Stimulated activated naive CD8-positive, alpha-beta T cell treated with anti-CD3 and anti-CD28 coated beads, Interleukin-15, Interleukin-2, amounts not matched to agents 100 U/mL and 50 U/mL, for 24 hours (primary cell): ENCODE measurements at places on chromosomes 3 and 15.

GRCh38 chr3:16546186-16547010 lies 32.9 kb upstream of the RFTN1 start:
- no peak for DNase-seq

GRCh38 chr15:58146211-58146610 lies 8.0 kb downstream of the AQP9 start:
- DNase-seq = no peak

GRCh38 chr3:64687781-64688604 lies at the start of gene ADAMTS9:
TSS of gene ADAMTS9 (minus strand) at chr3:64688000. CDS start at chr3:64687657, 343 bp downstream.
- DNase-seq = no peak

DNA sequence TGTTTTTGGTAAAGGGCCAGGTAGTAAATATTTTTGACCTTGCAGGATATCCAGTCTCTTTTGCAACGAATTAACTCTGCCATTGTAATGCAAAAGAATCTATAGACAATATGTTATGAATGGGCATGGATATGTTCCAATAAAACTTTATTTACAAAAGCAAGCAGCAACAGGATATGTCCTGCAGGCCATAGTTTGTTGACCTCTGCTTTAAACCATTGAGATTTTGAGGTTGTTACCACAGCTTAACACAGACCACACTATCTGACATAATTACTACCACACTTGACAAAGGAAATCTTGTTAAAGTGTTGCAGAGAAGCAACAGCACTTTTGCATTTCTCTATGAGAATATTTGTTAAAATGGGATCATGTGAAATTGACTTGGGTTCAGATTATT lies 349.3 kb downstream of the ERC2 start:
- DNase-seq = no peak

DNA sequence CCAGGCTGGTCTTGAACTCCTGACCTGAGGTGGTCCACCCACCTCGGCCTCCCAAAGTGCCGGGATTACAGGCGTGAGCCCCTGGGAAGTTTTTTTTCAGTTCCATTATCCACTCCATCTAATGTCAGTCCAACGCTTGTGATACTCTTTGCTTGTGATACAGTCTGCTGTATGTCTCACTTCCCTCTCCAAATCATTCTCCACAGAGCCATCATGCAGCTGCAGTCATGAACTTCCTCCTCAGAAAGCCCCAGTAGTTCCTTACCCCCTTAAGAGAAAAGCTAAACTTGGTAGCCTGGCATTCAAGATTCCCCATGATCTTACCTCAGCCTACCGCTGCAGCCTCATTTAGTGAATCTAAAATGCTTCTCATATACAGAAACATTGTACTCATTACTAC lies 2.3 kb downstream of the ARPC4 start:
- DNase-seq = no peak

DNA sequence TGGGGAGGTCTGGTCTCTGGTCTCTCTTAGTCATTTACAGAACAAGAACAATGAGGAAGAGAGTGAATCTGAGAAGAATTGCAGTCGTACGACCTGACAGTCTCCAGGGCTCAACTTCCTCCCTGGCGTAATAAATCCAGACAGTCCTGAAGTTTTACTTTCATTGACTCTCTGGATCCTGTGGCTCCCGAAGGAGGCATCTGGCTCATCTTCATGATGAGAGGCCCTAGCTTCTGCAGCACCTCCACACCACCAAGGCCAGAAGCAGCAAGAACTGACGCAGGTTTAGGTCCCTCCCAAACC lies 11.8 kb upstream of the CYFIP1 start:
- no peak for DNase-seq

GRCh38 chr15:71189718-71190117 lies 74.4 kb downstream of the THSD4 start:
- DNase-seq = no peak

GRCh38 chr15:80789796-80790195 lies 10.6 kb downstream of the CEMIP start:
- no peak for DNase-seq

DNA sequence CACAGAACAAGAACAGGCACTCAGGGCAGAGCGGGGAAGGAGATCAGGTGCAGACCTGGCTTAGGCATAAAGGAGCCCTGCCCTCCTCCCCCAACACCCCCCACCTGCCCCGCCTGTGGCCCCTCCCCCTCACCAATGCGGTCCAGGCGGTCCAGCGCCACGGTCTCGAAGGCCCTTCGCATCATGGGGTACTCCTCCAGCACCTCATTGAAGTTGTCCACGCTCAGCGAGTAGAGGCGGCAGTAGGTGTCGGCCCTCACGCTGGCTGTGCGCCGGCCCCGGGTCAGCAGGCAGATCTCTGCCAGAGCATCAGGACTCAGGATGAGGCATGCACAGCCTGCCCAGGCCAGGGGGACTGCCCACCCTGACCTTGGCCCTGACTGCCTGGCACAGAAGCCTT lies 44.8 kb downstream of the HCN4 start:
- DNase-seq = no peak

DNA sequence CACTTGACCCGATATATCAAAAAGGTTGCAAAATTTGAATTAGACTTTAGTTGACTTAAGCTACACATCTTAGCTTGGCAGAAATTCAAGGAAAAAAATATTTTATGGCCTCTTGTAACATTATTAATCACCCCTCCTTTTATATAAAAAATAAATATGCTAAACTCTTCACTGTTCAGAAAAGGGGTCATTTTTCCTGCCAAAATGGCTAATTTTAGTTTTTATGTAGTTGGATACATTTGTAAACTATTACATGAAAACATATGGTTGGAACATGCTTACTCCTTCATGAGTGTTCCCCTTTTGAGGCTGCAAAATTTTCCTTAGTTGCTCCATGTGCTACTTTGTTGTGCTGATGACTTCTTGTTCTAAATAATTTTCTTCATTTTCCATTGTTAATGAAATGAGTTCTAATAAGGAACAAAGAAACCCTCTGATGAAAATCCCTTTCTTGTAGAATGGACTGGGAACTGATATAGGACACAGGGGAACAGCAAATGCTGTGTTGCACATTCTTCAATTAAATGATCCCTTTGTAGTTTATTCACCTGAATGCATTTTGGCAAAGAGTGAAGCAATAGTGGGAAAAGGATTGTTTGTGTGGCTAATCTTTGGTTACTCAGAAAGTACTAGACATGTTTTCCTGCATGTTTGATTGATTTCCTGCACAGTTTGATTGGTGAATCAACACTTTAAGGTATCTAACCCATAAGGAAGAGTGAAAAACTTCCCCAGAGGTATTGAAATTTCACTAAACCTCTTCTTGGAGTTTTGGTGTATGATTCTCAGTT lies 349.3 kb downstream of the TIGIT start:
- no peak for DNase-seq

- no peak for DNase-seq
These were observed 27.7 kb upstream of the SLC4A7 start for GRCh38 chr3:27511724-27512422.

DNA sequence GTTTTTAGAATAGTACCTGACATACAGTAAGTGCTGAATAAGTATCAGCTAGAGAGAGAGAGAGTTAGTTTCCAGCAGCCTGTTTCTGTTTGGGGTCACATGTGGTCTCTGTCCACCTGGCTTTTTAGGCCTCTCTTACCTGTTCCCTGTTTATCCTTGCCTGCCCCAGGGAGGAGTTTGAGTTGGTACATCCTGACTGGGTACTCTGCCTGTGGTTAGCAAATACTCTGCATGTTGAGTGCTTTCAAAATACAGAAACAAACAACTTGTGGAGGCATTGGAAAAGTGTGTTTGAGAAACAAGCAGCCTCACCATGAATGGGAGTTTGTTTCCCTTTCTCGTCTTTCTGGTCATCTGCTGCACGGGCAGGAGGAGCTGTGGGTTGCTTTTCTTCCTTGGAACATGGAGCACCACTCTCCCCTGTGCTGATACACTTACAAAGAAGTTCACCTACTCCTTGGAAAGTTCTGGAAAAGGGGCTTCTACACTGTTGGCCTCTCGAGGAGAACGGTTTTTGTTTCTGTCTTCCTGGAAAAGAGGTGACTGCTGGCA lies 166.1 kb downstream of the PGPEP1L start:
- DNase-seq = no peak

- DNase-seq = no peak
These were observed 716.8 kb upstream of the BCHE start for GRCh38 chr3:166554023-166554422.

- DNase-seq = peak; percentile 16
These were observed 148.9 kb upstream of the GBE1 start for GRCh38 chr3:81910244-81910852.

- no peak for DNase-seq
These were observed 129.3 kb downstream of the EEFSEC start for GRCh38 chr3:128282380-128283196.

DNA sequence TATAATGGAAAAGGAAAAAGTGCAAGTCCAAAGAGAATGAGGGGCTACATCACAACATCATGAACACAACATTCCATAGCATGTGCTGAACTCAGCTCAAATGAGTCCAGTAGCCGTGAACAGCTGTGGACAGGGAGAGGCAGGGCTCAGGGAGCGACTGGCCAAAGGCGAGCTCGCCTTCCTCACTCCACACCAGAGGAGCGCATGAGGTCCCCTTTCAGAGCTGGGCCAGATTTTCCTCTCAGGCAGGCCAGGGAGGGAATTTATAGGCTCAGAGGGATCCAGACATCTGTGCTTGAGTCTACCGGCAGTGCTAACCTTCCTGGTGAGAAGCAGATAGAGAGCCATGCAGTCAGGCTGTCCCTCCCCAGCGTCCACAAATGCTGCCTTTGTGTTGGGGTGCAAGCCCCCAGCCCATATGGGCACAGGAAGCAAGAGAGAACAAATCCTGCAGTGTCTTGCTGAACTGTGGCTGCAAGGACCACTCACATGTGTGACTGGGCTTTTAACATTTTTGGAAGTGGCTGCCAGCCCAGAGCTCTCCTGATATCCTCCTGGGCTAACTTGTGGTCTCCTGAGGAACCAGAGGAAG lies 32.5 kb downstream of the ARHGEF3 start:
- DNase-seq = no peak

DNA sequence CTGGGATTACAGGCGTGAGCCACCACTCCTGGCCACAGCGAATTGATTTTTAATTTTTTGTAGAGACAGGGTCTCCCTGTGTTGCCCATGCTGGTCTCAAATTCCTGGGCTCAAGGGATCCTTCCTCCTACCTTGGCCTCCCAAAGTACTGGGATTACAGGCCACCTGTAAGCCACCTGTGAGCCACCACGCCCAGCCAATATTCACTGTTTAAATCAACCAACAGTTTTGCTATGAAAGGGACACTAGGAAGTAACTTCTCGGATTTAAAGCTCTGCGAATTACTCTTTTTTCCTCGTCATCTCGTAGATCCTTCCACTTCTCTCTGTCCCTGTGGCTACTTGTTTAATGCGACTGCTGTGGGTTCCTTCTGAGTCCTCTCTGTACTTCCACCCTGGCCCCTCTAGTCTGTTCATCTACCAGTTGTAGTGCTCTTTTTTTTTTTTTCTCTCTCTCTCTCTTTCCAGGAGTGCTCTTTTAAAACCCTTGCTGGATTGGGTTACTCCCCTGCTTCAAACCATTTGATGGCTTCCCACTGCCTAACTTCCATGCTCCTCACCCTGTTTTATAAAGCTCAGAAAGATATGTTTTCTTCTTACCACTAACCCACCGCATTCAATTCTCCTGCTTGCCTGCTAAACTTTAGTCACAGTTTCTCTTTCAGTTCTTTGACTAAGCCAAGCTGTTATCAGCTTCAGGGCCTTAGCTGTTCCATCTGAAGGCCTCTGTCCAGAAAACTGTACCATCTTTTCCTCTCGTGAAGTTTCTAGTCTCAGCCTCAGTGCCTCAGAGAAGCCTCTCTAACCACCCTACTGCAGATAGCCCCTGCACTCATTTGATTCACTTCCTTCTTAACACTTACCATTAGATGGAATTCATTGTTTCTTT lies 12.4 kb downstream of the RTF1 start:
- DNase-seq = no peak

- DNase-seq = no peak
These were observed 150.5 kb upstream of the PRR20G start for GRCh38 chr3:127438371-127438770.
